Activated gamma-delta T cell treated with anti-CD3 and anti-CD28 coated beads, Interleukin-2, amount 50 U/mL, for 16 hours (primary cell): ENCODE measurements at places on chromosomes 6 and 20.

DNA sequence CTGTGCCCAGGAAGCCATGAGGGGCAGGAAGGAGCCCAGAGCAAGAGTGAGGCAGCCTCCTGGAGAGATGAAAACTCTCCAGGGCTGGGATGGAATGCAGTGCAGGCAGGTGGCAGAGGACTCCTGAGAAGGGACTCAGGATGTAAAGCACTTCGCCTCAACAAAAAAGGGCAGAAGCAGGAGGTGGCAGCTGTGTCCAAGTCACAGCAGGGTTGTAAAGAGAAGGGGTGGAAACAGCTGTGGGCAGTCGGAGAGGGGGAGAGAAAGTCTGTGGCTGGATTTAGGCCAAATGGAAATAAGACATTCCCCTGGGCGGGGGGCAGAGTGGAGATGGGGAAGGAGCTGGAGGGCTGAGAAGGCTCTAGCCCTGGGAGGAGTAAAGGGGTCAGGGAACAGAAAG is 34.9 kb downstream of the CYP21A2 start:
- no peak for DNase-seq

DNA sequence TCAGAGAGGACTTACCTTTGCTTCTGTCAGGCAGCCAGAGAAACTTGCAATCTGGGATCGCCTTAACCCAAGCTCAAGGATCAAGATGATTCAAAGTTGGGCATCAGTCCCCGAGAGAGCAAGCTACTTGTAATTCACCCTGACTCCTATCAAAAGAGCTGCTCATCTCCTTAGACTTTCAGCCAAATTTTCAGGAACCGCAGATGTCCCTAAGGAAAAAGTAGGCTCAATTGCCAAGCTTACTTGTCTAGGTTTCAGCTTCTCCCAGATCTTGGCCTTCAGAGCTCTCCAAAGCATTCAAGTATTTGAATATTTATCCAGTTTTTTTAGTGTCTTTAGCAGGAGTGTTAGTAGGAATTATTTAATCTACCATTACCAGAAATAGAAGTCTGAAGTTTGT is 434.1 kb upstream of the MMS22L start:
- DNase-seq, result no peak

GRCh38 chr6:149614337-149614736 is 34.2 kb downstream of the KATNA1 start:
- DNase-seq, result no peak

GRCh38 chr6:108464418-108465097 is 96.2 kb upstream of the FOXO3 start:
- no peak for DNase-seq

DNA sequence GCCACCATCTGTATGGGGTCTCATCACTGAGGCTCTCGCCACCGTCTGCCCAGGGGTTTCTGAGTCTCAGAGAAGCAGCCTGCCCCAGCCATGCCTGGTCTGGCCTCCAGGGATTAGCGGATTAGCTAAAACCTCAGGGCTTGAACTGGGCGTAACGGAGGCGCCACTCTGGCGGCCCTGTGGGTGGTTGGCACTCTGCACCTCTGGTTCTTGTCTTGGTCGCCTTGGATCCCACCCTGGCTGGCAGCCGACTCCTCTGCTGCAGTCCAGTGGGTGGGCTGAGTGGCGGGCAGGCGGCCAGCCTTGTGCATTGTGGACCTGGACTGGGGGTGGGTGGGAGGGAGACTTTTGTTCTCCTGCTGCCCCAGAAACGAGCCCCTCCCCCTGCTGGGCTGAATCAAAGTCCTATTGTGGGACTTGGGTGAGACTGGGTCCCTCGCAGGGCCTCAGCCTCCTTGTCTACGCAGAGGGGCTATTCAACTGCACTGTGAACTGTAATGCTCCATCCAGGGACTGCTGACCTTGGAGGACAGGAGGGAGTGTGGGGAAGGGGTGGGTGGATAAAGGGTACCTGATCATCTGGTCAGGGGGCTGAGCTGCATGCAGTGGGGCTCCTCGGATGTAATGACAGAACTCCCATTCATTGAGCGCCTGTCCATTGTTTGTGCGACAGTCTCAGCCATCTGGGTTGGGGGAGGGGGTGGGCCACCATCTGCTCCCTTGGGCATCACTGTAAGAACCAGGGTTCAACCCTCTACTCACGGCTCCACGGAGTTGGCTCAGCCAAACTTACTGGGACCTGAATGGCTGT is 23.9 kb downstream of the SUN5 start:
- DNase-seq, result no peak

GRCh38 chr20:3782597-3782996 is 1.3 kb upstream of the SPEF1 start:
- no peak for DNase-seq

GRCh38 chr6:152950240-152950639 is 32.6 kb downstream of the FBXO5 start:
- no peak for DNase-seq

DNA sequence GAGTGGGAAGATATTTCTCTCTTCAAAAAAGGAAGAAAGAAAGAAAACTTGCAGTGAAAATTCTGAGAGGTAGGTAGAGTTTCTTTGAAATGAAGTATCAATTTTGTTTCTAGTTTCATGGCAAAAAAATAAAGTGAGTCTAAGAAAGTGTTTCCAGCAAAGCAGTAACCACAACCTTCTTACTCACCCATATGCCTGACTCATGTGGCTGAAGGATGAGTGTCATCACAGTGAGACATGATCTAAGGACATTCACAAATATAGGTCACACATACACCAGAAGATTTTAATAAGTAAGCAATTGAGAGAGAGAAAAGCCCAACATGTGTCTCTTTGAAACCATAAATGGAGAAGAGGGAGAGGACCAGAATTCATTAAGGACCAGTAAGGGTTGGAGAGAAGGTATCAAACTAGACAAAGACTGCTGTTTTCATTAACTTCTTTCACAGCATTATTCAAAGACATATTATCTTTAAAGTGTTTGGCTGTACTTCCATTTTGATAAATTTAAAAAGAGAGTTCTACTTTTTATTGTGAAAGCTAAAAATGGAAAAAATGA is 169.5 kb downstream of the FRK start:
- DNase-seq, result no peak

DNA sequence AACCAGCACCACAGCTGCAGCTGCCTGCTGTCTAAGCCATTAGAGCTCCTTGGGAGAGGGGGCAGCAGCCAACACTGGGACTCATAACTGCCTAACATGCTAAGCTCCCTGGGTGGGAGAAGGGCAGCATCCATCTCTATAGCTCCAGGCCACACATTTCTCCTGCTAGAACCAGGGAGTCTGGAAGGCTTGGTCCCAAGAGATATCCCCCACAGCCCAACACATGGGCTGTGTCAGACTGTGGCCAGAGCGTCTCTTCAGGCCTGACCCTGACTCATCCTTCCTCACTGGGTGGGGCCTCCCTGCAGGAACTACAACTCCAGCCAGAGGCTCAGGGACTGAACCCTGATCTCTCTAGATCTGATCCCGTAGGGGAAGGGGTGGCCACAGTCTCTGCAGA is 411.1 kb downstream of the HDGFL1 start:
- no peak for DNase-seq

- DNase-seq, result no peak
These were observed 281.0 kb upstream of the SULF2 start for GRCh38 chr20:48066246-48066645.

DNA sequence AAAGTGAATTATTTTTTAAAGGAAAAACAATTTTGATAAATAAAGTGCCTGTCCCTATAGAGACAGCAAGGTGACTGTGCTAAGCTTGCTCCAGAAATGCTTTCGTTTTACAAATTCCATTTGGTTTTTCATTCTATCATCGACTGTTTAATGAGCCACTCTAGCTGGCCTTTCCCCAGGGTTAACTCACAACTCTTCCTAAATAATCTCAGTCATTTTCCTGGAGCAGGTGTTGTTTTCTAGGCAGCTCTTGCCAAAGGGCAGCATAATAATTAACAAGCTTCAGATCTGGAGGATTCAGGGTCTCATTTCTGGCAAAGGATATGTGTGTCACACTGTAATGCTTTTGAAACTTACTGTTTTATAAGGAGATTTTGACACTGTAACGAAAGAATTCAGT is 184.2 kb downstream of the KHDC1L start:
- no peak for DNase-seq

DNA sequence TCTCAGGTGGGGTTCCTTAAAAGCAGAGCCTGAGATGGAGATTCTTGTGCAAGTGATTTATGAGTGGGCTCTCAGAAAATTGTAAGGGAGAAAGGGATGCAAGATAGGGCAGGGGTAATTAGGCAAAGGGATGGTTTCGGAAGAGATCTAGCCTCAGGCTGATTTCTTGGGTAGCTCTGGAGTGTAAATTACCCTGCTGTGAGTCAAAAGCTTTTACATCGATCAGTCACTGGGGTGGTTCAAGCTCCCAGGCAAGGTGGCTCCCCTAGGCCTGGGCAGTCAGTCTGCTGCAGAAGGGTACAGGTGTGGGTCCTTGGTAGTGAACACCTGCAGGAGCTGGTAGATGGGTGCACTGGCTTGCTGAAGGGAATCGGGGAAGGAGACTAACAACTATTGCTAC is 11.1 kb upstream of the PM20D2 start:
- no peak for DNase-seq

GRCh38 chr6:73769976-73770375 is 74.0 kb downstream of the CD109 start:
- DNase-seq, result no peak

DNA sequence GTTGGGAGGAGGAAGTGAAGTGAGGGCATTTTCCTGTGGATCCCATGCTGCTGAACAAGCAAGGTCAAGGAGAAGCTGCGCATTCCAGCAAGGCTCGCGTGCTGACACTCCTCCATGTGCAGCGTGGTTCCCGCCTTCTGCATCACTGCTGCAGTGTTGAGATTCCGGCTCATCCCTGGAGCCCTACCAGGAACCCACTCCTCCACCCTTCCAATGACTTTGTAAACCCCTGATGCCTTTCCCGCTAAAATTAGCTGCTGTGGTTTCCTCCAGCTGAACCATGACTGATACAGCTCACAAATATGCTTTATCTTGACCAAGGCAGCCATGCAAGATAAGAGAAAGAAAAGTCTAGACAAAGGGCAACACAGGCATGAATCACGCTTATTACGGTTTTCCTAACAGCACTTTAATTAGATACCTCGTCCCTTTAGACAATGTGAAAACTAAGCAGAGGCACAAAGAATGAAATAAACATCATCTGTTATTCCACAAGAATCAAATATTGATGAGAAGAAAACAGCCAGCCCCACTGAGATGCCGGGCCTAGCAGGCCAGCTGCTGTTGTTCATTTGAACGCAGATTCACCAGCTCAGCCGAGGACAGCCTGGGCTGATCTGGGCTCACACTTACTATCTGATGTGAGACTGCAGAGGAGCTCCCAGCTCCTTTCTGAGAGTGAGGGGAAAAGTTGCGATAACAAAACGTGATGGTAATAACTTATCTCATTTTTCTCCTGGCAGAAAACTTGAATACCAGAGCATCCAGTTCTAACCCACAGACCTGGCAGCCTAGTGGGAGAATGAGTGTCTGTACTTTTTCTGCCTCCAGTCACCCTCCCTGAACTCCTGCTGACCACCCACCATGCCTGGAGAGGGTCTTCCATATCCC is 14.2 kb upstream of the BNIP5 start:
- DNase-seq, result no peak

GRCh38 chr6:107202876-107203468 is 87.7 kb upstream of the BEND3 start:
- no peak for DNase-seq

DNA sequence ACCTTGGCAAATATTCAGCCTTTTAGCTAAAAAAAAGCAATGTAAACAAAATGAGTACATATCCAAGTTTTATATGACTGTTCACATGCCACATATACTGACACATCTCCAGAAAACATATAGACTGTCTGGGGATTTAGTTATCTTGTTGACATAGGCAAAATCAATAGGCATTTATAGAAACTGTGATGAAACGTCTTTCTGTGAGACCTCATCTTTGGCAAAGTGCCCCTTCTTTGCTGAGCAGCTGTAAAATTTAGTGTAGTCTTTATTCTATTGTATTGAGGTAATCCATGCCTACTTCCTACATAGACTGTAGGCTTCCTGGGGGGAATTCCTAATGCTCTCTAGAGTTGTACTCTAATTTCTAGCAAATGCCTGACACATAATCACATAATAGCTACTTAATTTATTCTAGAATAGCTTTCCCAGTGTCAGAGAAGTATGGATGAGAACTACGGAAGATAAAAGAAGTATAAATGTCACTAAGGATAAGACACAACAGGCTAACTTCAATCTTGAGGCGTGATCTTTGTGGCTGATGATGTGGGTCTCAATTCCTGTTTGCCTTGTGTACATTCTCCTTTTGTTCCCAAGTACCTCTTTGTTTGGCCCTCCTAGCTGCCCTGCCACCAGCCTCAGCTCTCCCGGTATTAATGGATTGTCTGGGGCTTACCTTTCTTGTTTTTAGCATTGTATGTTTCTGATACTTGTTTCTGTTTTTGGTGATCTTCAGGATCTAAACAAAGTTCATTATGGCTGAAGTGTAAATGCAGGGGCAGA is 30.6 kb downstream of the PTCHD4 start:
- DNase-seq, result no peak

- no peak for DNase-seq
These were observed 505.0 kb downstream of the BMP2 start for GRCh38 chr20:7272512-7272911.

GRCh38 chr6:41634657-41635056 is 3.6 kb upstream of the MDFI start:
- DNase-seq, result no peak

DNA sequence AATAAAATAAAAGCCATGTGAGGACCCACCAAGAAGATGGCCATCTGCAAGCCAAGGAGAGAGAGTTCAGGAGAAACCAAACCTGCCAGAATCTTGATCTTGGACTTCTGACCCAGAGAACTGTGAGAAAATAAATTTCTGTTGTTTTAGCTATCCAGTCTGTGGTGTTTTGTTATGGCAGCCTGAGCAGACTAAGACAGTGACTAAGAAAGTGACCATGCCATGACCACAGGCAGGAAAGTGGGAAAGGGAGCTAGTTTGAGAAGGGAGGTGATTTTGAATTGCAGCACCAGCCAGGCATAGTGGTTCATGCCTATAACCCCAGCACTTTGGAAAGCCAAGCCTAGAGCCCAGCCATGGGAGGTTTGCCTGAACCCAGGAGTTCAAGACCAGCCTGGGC is 21.9 kb upstream of the C6orf62 start:
- DNase-seq, result no peak

GRCh38 chr20:51553897-51554486 is 11.5 kb upstream of the NFATC2 start:
- no peak for DNase-seq

- DNase-seq, result no peak
These were observed 20.5 kb downstream of the TSHZ2 start for GRCh38 chr20:52992632-52993031.

GRCh38 chr6:100212131-100212530 is 218.1 kb upstream of the MCHR2 start:
- no peak for DNase-seq

- no peak for DNase-seq
These were observed 67.4 kb downstream of the SRC start for GRCh38 chr20:37413379-37413778.

- DNase-seq, result no peak
These were observed 77.1 kb downstream of the NINL start for GRCh38 chr20:25508083-25508770.

DNA sequence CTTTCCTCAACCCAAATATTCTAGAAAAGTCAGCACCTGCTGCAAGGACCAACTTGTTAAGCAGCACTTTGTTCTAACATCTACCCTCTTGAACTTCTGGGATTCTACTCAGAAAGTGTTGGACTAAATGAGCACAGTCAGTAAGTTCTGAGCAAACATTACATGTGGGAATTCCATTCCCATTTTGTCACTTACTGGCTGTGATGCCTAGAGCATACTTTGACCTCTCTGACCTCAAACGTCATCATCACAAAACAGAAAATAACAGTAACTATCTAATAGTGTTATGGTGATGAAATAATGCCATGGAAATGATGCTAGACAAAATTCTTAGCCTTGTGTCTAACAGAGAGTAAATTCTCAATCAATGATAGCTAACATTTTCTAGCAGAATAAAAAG is 829.4 kb downstream of the EPHA7 start:
- no peak for DNase-seq
